ENCODE measurements at places on chromosomes 4 and X.

- DNase-seq, result peak; percentile 67
These were observed 62.8 kb downstream of the FAM9B start for GRCh38 chrX:8971116-8971515.

DNA sequence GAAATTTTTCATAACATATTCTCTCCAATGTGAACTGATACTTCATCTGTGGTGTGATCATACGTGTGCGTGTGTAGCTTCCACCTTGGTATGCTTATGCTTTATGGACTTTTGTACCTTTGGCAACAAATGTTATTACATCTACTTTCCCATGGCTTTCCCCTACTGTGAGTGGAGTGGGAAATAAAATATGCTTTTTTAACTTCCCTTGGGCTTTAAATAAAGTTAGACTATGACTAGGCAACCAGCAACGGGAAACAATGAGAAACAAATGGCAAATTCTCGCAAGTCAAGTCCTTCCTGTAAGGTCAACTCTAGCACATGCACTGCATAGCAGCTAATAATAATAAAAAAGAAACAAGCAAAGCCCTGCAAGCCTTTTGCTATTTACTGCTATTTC lies 205.0 kb upstream of the PDE5A start:
- DNase-seq, result no peak

- peak; percentile 13 for DNase-seq
These were observed 18.8 kb downstream of the PPP4R3C start for GRCh38 chrX:27444093-27444908.

DNA sequence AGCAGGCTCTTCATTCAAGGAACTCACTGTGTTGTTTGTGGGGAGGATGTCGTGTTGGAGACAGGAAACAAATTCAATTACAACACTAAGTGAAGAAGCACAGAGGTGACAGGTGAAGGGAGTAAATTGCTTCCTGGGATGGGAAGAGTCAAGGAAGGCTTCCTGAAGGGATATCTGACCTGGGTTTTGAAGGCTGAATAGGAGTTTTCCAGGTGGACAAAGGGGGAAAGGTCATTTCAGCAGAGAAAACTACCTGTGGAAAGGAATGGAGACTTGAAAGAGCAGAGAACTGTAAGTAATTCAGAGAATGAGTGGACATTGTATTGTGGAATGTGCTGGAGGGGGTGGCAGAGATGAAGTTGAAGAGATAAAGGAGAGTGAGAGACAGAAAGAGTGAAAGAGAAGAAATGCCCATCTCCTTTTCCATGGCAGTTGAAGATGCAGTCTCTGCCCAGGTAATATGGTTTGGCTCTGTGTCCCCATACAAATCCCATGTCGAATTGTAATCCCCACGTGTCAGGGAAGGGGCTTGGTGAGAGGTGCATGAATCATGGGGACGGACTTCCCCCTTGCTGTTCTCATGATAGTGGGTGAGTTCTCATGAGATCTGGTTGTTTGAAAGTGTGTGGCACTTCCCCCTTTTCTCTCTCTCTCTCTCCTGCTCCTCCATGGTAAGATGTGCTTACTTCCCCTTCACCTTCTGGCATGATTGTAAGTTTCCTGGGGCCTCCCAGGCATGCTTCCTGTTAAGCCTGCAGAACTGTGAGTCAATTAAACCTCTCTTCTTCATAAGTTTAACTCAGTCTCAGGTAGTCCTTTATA lies 205.7 kb upstream of the BCOR start:
- no peak for DNase-seq

DNA sequence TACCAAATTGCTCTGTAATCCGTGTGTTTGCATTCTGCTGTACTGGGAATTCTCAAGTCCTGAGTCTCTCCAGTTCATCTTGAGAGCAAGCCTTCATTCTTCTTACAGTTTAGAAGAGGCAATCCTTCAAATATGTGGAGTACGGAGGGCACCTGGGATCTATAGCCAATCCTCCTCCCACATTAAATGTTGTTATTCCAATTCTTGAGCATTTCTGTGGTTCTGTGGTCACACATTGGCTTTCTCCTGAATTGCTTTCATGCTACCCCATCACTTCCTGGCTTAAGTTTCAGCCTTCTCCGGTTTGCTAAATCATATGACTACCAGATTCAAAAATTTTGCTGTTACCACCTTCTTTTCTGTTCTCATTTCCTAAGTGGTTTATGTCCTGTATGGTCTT lies 611.1 kb downstream of the PCDH19 start:
- DNase-seq, result no peak

DNA sequence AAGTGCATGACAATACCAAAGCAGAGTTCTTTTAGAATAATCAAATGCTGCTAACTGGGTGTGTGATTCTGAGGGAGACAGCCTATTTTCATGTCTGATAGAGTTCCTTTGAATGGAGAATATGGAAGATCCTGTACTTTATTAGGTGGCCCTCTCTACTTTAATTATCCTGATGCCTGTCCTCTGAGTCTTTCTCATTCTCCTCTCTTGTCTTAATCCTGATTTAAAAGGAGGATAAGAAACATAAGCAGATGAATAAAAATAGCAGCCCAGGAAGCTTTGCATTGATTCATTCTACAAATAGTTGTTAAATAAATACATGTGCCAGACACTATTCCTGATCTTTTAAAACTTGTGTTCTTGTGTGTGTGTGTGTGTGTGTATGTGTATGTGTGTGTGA lies 387.3 kb downstream of the SPRY1 start:
- DNase-seq, result no peak

DNA sequence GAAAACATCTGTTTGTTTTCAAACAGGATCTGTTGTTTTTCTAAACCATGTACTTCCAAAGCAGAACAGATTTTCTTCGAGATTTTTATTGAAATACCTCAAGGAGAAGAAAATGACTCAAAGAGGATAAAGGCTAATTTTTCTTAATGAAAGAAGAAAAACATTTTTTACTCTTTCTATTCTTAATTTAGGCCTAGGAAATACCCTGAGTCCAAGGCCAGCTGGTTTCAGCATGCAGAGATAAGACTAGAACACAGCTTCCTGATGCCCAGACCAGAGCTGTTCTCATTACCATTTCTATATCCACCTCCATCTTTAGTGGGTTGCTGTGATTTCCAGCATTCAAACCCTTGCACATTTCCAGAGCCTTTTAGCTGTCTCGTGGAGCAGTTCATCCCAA lies 18.3 kb downstream of the GAB1 start:
- DNase-seq, result no peak

DNA sequence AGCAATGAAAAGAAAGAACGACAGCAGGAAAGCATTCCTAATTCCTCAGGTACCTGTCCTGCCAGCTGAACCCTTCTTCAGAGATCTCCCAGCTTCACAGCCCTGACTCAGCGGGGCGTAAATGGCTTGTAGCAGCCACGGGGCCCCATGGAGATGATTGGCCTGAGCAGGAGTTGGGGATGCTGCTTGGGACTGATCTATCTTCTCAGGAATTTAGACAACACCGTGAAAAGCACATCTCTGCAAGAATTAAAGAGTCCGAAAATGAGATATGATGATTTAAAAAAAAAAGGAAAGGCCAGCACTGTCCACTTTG lies 22.5 kb upstream of the SLC25A4 start:
- no peak for DNase-seq

GRCh38 chr4:53962516-53963225 lies 101.7 kb downstream of the CHIC2 start:
- no peak for DNase-seq

DNA sequence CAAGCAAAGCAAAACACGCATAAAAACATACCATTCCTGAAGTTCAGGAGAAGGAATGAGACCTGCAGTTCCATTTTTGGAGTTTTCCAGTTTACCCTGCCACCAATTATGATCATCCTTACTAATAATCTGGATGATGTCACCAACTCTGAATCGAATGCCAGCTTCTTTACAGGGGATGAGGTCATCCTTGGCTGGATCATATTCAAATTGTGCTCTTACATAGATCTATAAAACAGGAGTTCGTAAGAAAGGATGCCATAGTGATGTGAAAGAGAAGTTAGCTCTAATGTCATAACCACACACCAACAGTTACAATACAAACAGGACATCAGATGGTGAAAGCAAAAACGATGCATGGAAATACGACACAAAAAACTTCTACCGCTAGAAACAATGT lies 106.5 kb downstream of the NYX start:
- DNase-seq, result no peak

GRCh38 chr4:189792924-189793618 lies 147.6 kb upstream of the FRG1 start:
- peak; percentile 57 for DNase-seq

- peak; percentile 5 for DNase-seq
These were observed 165.3 kb upstream of the RPS6KA3 start for GRCh38 chrX:20432048-20432447.

- peak; percentile 79 for DNase-seq
These were observed 284.0 kb downstream of the BCOR start for GRCh38 chrX:39813631-39814277.

DNA sequence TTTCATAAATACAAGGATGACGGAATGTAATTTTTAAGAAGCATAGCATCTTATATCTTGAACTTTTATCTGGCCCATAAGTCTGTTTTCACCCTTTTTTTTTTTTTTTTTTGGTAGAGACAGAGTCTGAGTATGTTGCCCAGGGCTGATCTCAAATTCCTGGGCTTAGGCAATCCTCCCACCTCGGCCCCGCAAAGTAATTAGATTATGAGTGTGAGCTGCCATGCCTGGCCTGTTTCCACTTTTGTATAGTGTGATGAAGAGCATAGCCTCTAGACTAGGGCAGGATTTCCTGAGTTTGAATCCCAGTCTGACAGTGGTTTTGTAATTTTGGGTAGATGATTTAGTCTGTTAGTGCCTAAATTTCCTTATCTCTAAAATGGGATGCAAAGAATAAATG lies 11.0 kb downstream of the STIM2 start:
- DNase-seq, result peak; percentile 70

DNA sequence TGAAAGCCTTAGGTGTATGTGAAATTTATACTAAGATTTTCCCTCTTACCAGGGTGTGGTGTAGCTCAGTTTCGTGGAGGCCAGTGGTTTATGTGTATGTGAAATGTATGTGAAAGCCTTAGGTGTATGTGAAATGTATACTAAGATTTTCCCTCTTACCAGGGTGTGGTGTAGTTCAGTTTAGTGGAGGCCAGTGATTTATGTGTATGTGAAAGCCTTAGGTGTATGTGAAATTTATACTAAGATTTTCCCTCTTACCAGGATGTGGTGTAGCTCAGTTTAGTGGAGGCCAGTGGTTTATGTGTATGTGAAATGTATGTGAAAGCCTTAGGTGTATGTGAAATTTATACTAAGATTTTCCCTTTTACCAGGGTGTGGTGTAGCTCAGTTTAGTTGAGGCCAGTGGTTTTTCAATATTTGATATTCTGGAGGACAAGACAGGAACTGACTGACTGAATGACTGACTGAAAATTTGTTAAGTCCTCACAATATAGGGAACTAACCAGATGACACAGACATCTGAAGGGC lies 143.7 kb downstream of the NEXMIF start:
- DNase-seq, result no peak

GRCh38 chr4:143347484-143348111 lies 10.9 kb downstream of the GAB1 start:
- DNase-seq, result no peak

- DNase-seq, result no peak
These were observed 618 bp upstream of the FOXO4 start for GRCh38 chrX:71095033-71095432.

GRCh38 chr4:53196882-53197771 lies 168.7 kb downstream of the SCFD2 start:
- DNase-seq, result peak; percentile 79

DNA sequence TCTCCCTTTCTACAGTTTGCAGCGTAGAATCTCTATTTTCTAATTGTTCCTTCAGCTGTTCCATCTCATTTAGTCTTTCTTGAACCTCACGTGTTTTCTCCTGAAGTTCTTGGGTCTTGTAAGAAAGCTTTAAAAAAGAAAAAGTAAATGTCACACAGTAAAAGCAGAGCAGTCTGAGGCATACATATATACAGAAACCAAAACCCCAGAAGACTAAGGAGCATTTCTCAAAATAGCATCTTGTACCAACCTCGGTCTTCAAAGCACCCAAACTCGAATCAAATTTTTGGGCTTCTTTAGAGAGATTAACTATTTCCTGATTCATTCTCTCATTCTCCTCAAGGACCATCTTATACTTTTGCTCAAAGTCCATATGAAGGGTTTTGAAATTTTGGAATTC lies 39.4 kb downstream of the CENPE start:
- DNase-seq, result no peak

- no peak for DNase-seq
These were observed 13.4 kb downstream of the EDNRA start for GRCh38 chr4:147494301-147494700.

GRCh38 chr4:125187226-125188176 lies 127.3 kb upstream of the FAT4 start:
- DNase-seq, result peak; percentile 69

DNA sequence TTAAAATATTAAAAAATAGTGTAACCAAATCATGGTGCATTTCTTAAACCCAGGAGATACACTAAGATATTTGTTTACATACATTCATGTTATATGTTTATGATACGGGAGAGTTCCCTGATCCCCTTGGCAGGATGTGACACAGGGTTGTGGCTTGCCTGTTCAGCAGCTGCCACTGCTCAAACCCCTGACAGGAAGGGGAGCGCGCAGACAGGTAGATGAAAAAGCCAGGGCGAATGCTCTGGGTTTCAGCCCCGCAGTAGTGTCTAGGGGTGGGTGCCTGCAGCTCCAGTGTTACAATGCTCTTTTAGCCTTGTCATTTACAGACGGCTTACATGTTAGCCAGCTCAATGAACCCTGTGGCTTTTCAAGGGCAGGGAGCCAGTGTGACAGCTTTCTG lies 1343.8 kb upstream of the IGFBP7 start:
- no peak for DNase-seq

DNA sequence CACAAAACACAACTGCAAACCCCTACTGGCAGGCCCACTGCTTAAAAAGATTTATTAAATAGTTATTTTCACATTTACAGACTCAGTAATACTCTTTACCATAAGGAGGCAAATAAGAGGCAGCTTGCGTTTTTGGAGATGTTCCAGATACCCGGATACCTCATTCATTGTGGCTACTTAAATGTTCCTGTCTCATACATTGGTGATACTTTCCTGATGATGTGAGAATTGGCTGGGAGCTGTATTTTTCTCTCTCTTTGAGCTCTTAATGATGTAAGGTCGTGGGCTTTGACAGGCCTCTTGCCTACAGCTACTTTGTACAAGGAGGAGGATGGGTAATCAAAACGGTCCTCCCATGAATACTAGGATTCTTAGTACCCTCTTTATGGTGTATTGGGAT lies 101.5 kb downstream of the AKAP4 start:
- no peak for DNase-seq

DNA sequence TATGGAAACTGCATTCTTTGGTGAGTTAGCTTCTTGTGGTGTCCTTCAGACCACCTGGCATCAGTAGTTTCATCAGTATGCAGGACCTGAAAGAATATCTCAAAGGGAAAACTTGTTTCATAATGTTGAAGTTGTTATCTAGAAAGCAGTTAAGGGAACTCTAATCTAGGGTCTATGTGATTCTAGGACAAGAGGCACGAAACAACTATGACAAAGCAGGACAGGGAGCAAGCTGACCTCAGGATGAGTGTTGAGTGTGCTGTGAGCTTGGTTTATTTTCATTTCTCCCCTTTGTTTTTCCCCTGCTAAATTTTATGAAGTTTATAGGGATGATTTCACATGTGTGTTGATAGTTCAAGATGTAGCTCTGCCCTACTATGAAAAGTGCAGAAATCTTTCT lies 65.7 kb downstream of the MXRA5 start:
- no peak for DNase-seq

- DNase-seq, result no peak
These were observed 187.5 kb upstream of the ANKRD50 start for GRCh38 chr4:124899997-124900396.

Measured in MCF 10A (cell line).